Breast epithelium (tissue), 4 donors: ENCODE measurements at places on chromosomes 12 and 14. TPM values are rescaled to one million over a fixed set of nuclear protein-coding genes. Genes with fewer than 3 reads are reported as not detected.

The PLCZ1 gene
- not detected for total RNA-seq

GRCh38 chr12:62694116-62694515 lies 227.5 kb downstream of the MON2 start:
- H3K4me1 ChIP-seq: no peaks in the 10 kb centered on the region
- H3K27ac ChIP-seq: peak overlapping the region; percentile 64
- DNase-seq: no peak
- H3K27me3 ChIP-seq: no peaks in the 10 kb centered on the region
- H3K4me3 ChIP-seq: no peak overlapping the region

- no peaks in the 10 kb centered on the region for H3K36me3 ChIP-seq
- H3K4me3 ChIP-seq: no peak overlapping the region
- H3K4me1 ChIP-seq: no peaks in the 10 kb centered on the region
- no peak overlapping the region for H3K27ac ChIP-seq
- H3K27me3 ChIP-seq: no peaks in the 10 kb centered on the region
Observed at GRCh38 chr12:120007272-120007671, 18.2 kb downstream of the BICDL1 start.

GRCh38 chr12:7729746-7730145 lies 17.4 kb downstream of the CLEC4C start:
- DNase-seq: no peak
- H3K4me3 ChIP-seq: no peak overlapping the region
- no peaks in the 10 kb centered on the region for H3K4me1 ChIP-seq
- no peaks in the 10 kb centered on the region for H3K36me3 ChIP-seq
- no peak overlapping the region for H3K27ac ChIP-seq
- no peaks in the 10 kb centered on the region for H3K27me3 ChIP-seq

DNA sequence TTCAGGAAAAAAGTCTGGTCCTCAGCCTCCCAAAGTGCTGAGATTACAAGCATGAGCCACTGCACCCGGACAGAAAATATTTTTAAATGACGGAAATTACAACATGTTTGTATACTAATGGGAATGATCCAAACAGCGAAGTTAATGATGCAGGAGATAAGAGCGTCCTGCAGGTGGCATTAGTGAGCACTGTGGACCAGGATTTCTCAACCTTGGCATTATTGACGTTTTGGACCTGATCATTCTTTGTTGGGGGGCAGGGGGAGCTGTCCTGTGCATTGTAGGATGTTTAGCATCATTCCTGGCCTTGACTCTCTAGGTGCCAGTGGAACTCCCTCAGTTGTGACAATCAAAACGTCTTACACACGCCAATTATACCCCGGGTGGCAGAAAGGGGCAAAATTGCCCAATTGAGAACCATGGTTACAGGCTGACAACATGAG lies 34.1 kb downstream of the SCFD1 start:
- H3K27me3 ChIP-seq: no peaks in the 10 kb centered on the region
- no peaks in the 10 kb centered on the region for H3K4me1 ChIP-seq
- no peak for DNase-seq
- peaks cover 4% of the 10 kb centered on the region for H3K36me3 ChIP-seq

DNA sequence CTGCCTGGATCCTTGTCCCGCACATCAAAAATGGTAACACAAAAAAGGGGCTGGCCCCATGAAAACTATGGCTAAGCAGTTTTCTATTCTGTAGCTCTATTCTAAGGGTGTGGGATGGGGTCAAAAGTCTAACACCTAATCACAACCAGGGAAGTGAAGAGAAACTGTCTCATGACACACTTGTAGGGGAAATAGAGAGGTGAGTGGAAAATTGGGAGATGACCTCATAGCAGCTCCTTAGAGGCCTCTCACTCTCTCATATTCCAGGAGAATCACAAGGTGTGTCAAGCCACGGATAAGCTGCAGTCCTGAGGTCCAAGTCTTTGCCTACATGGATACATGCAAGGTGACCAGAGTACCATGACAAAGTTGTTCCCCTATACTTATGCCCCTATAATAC lies 10.7 kb downstream of the KLHL28 start:
- no peak overlapping the region for H3K4me3 ChIP-seq
- H3K27ac ChIP-seq: no peak overlapping the region
- no peak for DNase-seq
- peaks cover 3% of the 10 kb centered on the region for H3K36me3 ChIP-seq

DNA sequence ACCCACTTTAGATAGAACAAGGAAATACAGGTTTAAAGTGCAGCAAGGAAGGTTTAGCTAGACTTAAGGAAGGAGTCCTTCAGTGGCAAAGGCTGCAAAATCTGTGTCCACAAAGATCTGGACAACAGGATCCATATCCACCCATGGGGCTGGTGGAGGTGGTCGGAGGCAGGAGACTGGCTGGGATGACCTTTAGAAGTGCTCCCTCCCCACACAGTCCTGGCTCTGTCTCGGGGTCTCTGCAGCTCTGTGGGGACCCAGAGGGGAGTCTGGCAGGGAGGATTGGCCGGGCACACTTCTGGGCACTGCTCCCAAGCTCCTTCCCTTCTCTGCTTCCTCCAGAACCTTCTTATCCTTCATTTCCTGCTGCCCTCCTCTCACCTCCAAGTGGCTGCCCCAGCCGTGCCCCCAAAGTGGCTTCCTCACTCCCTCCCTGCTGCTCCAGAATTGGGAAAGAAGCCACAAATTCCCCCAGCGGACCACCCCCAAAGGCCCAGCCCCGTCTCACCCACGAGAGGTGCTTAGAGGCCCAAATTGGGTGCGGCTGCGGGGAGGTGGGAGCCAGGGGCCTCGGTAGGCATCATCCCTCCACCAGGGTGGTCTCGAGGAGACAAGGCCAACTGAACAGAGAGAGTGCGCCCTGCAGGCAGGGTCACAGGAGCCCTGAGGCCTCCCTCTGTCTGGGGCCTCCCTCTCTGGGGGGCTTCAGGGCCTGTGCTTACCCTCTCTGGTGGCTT lies 21.9 kb upstream of the PGF start:
- H3K27ac ChIP-seq: no peak overlapping the region
- peaks cover 2% of the 10 kb centered on the region for H3K4me1 ChIP-seq
- H3K4me3 ChIP-seq: no peak overlapping the region
- DNase-seq: no peak
- no peaks in the 10 kb centered on the region for H3K27me3 ChIP-seq

- H3K27ac ChIP-seq: no peak overlapping the region
- no peaks in the 10 kb centered on the region for H3K4me1 ChIP-seq
- DNase-seq: no peak
Observed at GRCh38 chr14:35047976-35048513, 2.0 kb downstream of the FAM177A1 start.

The CTSG gene
- total RNA-seq: 0.98 TPM

The PPP1R1A gene
- total RNA-seq: 21.6 TPM

DNA sequence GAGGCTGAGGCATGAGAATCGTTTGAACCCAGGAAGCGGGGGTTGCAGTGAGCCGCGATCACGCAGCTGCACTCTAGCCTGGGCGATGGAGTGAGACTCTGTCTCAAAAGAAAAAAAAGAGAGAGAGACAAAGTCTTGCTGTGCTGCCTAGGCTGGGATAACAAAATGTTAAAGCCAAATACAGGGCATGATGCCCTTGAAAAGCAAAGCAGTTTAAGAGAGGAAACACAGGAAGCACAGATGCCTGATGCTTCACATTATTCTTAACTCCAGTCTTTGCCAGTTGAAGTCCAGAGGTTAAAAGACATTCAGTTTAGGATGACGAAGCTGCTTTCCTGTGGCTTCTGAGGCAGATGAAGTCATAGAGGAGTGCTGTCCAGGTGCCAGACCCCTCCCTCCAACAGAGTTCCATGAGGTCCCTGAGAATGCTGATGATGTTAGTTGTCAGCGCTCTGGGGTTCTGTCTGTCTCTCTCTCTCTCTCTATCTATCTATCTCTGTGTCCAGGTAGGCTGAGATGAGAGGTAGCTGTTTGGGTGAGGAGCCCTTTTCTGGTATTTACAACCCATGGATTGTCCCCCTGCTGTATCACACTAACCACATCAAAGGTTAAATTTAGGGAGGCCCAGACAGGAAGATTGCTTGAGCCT lies 4.9 kb upstream of the MRPL52 start:
- no peak for DNase-seq
- H3K27ac ChIP-seq: no peak overlapping the region
- no peaks in the 10 kb centered on the region for H3K36me3 ChIP-seq

GRCh38 chr14:76793956-76794355 lies 18.7 kb downstream of the ANGEL1 start:
- H3K27me3 ChIP-seq: no peaks in the 10 kb centered on the region
- no peak overlapping the region for H3K27ac ChIP-seq
- H3K4me1 ChIP-seq: no peaks in the 10 kb centered on the region
- peaks cover 5% of the 10 kb centered on the region for H3K36me3 ChIP-seq
- no peak for DNase-seq
- no peak overlapping the region for H3K4me3 ChIP-seq

The RD3L gene
- not detected for total RNA-seq
